ENCODE measurements at places on chromosomes 13 and 19.

DNA sequence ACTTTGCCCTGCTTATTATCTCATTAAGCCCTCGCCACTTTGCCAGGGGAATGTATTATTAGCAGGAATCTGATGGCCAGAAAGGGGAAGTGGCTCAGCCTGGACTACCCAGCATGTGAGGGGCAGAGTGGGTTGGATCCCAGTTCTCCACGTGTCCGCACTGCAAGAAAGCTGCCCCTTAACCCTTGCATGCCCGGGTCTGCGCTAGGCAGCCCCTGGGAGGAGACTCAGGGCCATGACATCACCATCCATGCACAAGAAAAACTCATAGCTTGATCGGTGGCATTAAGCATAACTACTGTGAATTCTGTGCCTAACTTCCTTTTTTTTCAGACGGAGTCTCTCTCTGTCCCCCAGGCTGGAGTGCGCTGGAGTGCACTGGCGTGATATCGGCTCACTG lies 8.9 kb downstream of the CACNG8 start:
- DNase-seq, result no peak

- no peak for DNase-seq
These were observed 3.9 kb downstream of the LPAR2 start for GRCh38 chr19:19624032-19624570.

DNA sequence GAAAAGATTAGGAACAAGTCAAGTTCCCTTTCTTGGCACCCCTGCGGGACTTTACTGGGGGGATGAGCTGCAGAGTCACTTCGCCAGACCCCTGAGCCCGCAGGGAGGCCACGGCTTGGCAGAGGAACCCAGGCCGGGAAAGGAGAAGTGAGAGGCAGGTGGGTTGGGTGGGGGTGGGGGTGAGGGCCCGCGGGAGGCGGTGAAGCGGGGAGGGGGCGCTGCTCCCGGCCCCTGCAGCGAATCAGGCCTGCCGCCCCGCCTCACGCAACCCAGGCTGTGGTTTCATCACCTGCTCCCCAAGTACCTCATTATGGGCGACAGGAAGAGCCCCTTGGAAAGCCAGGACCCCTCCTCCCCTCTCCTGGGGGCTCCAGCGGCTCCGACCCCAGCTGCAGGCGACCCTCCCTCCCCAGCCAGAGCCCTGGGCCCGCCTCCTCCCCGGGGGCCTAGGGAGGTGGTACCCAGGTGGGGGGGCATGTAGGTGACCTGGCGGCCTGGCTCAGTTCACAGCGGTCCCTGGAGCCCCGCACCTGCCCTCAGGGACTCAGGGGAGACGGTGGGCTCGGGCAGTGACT lies 9.5 kb downstream of the MEF2B start:
- DNase-seq, result no peak

GRCh38 chr13:20939662-20940061 lies 37.1 kb upstream of the XPO4 start:
- no peak for DNase-seq

GRCh38 chr13:98658131-98658530 lies 81.2 kb upstream of the STK24 start:
- DNase-seq, result peak; percentile 33

DNA sequence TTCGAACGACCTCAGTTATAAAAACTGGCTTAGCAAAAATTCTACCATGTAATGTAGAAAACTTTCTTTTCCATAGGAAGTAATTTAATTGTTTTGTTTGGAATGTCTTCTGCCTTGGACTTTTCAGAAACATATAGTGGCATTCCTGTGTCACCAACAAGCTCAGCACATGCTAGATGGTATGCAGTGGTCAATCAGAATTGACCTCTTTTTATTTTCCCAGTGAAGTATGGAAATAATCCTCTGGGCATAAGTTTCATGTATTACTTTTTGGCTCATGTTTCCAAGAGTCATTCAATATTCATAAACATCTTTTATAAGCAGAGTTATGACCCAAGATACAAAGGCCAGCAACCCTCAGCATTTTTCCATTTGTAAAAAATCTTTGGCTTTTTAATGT lies 33.6 kb downstream of the NALCN start:
- DNase-seq, result no peak

DNA sequence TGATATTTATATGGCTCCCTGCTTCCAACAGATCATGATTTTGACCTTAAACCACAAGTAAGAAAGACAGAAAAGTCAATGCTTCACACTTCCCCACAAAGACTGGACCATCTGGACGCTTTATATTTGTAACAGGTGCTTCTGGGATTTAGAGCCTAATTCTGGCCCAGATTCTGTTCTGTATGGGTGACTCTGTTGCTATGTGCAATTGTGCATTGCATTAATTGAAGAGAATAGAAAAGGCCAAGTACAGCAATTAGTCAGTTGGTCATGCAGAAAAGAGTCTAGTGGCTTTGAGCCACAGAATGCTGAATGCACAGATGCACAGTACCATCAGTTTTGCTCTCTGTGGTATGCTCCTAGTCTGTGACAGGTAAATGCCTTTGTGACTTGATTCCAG lies 657.4 kb upstream of the ATXN8OS start:
- no peak for DNase-seq

GRCh38 chr19:44753932-44754749 lies 5.6 kb downstream of the BCL3 start:
- peak; percentile 85 for DNase-seq

- no peak for DNase-seq
These were observed 1.6 kb downstream of the RPL18 start for GRCh38 chr19:48617146-48617937.

- no peak for DNase-seq
These were observed 74.2 kb upstream of the RFC3 start for GRCh38 chr13:33743438-33744368.

- no peak for DNase-seq
These were observed 278.0 kb downstream of the KLF5 start for GRCh38 chr13:73336773-73337172.

DNA sequence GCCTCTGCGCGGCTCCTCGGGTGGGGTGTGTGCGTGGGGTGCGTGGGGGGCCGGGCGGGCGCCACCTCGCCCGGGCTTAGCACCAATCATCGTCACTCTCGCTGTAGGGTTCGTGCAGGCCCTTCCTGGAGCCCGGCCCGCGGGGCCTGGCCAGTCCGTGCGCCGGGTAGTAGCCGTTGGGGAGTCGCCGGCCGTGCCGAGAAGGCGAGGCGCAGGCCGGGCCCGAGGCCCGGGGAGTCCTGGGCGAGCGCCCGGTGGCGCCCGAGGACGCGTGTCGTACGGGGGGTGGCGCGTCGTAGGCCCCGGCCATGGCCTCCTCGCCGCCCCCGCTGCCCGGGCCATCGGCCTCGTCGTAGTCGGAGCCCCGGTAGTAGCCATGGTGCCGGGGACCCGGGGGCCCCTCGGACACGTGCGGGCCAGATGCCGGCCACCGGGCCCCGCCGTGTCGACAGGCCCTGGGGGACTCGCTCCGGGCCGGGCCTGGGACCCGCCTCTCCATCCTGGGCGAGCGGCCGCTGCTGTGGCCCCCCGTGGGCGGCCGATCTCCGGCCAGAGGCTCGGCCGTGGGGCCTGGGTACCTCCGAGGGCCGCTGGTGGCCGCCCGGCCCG lies 57.1 kb downstream of the IER2 start:
- DNase-seq, result no peak

GRCh38 chr19:17794731-17795494 lies at the start of gene B3GNT3:
TSS of gene B3GNT3 (plus strand) at chr19:17795138. CDS start at chr19:17807808, 12,670 bp downstream.
- peak; percentile 87 for DNase-seq

- no peak for DNase-seq
These were observed 30.4 kb upstream of the CEACAM21 start for GRCh38 chr19:41545547-41545946.

- DNase-seq, result no peak
These were observed 28.7 kb upstream of the MEDAG start for GRCh38 chr13:30877335-30877734.

DNA sequence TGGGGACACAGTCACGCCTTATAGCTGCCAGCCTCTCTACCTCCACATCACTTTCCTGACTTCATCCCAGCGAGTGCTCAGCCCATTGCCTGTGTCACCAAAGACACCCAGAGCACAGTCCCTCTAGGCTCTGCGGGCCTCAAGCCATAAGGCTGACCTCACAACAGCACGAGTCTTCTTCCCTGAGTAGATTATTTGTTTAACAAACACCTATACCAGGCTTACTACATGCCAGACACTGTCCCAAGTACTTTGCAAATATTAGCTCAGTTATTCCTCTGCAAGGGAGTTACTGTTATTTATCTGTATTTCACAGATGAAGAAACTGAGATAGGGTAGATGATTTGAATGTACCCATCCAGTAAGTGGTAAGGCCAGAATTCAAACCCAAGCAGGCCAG lies 504.3 kb downstream of the COG6 start:
- DNase-seq, result no peak

DNA sequence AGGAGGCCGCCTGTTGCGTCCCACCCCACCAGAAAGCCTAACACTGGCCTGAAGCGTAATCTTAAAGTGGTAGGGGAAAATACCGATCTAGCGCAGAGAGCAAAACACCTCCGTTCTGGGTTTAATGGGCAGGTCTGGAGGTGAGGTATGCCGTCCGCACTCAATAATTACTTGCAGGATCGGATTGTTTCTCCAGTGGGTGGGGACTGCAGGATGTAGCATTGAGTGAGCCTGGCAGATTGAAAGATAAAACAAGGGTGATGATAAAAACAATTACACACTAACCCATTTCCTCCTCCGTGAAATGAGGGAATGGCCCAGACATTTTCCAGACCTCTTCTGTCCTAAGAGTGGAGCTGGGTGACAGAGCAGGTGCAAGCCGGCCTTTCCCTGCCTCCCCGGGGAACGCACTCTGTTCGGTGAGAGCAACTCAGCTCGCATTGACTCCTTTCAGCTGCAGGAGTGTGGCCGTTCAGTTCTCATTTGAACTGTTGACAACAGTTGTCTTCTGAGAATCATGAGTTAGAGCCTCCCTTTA lies 110.2 kb upstream of the DOCK9 start:
- DNase-seq, result peak; percentile 65

GRCh38 chr19:50975766-50976165 lies 6.4 kb upstream of the KLK6 start:
- peak; percentile 98 for DNase-seq

All from SW480 (cell line).